Stimulated activated CD4-positive, alpha-beta T cell treated with anti-CD3 and anti-CD28 coated beads, Interleukin-15, amount 100 ng/mL, for 1 hour (primary cell): ENCODE measurements at places on chromosomes 6 and 20.

- DNase-seq: no peak
Observed at GRCh38 chr20:57434390-57434700, 43.1 kb downstream of the RBM38 start.

GRCh38 chr6:45587229-45588060 lies 209.7 kb upstream of the SUPT3H start:
- DNase-seq: no peak

GRCh38 chr6:152360034-152360433 lies 277.1 kb downstream of the SYNE1 start:
- no peak for DNase-seq

DNA sequence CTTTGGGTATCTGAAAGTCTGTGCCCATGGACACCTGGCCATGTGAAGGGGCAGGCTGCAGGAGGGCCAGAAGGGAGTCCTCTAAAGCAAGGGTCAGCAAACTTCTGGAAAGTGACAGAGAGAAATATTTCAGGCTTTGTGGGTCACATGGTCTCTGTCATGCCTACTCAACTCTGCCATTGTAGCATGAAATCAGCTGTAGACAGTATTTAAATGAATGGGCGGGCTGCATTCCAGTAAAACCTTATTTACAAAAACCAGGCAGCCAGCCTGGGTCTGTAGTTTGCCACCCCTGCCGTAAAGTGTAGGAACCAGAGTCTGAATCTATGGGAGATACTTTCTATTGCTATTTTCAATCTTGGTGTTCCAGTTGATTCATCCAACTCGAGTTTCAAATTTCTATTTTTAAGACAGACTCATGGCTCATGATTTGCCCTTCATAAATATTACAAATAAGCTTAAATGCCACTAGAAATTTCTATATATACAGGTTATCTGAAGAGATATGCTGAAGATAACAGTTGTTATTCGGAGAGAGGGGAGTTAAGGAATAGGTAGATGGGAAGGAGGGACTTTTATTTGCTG lies 19.0 kb upstream of the ADGRF4 start:
- DNase-seq: no peak

- DNase-seq: peak; percentile 11
Observed at GRCh38 chr6:43924222-43924702, 154.3 kb downstream of the VEGFA start.

DNA sequence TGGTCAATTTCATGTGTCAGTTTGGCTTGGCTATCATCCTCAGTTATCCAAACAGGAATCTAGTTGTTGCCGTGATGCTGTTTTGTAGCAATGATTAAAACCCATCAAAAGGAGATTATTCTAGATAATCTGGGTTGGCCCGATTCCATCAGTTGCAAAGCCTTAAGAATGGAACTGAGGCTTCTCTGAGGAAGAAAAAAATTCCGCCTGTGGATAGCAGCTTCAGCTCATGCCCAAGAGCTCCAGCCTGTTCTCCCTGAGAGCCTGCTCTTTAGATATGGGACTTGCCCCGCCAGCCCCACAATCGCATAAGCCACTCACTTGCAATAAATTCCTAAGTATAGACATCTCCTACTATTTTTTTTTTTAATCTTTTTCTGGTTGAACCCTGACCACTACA lies 61.5 kb downstream of the SEL1L2 start:
- DNase-seq: no peak

DNA sequence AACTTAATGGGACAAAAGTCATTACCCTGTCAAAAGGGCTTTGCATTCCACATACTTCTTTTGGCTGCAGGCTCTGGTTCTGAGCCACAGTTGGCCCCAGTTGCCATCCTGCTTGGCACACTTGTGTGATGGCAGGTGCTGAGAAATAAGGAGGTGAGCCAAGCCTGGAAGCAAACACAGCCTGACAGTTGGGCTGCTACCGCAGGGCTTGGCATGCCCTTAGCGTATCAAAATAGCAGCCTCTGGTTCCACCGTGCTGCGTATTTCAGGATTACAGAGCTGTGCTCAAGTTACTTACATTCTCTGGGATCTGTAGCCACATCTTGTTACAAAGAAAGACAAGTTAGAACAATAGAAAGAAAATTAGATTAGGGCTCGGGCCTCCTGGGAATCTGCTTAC lies 11.1 kb downstream of the MTHFD1L start:
- DNase-seq: no peak

DNA sequence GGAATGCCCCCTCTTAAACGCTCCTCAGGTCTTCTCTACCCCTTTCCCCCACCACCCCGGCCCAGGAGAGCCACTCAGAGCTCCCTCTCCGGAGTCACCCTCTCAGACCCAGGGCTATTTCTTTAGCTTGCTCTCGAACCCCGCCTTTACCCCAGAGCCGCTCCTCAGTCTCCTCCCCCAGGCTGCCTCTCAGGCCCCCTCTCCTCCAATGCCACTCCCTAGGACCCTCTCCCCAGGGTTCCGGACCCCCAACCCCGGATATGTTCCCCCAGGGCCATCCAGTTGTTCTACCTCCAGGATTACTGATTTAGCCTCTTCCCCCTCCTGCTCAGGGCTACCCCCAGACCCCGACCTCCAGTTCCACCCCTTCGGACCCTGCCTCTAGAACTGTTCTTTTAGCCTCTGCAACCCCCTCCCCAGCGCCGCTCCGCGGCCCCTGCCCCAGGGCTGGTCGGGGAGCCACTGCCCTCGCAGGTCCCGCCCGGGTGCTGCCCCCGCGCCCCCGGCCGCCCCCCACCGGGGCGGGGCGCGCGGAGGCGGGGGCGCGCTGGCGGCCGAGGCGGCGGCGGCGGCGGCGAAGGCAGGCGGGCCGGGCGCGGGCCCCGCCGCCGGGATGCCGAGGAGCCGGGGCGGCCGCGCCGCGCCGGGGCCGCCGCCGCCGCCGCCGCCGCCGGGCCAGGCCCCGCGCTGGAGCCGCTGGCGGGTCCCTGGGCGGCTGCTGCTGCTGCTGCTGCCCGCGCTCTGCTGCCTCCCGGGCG lies at the start of gene MMP24:
TSS of gene MMP24 (plus strand) at position 565 of the 758 bp plus-strand sequence. CDS start at position 614, 49 bp downstream.
- DNase-seq: no peak
